ENCODE measurements at places on chromosomes 1 and 21.

GRCh38 chr21:44566403-44566802 lies 7.1 kb upstream of the KRTAP10-4 start:
- DNase-seq: no peak

GRCh38 chr1:62356257-62356835 lies 37.1 kb upstream of the KANK4 start:
- no peak for DNase-seq

- no peak for DNase-seq
Observed at GRCh38 chr1:65813956-65814355, 21.3 kb downstream of the PDE4B start.

- no peak for DNase-seq
Observed at GRCh38 chr1:216032961-216033614, 390.2 kb downstream of the USH2A start.

DNA sequence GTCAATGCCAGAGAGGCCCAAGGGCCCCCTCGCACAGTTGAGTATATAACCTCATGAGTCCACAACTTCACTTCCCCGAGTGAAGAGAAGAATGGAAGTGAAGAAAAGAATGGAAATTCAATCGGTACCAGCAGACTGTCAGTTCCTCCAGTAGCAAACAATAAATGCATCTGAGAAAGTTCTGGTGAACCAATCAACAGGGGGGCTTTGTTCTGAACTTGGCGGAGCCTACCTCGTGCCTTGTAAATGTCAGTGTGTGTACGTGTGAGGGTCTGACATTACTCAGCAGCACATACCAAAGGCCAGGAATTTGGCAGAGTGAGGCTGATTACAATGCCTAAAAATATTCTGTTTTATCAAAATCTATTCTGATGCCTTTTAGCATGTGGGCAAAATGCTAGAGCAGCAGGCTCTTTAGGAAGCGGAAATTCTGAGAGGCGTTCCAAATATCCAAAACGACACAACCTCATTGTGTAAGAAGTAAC lies 238.5 kb downstream of the LTN1 start:
- no peak for DNase-seq

- no peak for DNase-seq
Observed at GRCh38 chr21:43811262-43812105, 22.1 kb downstream of the RRP1 start.

- no peak for DNase-seq
Observed at GRCh38 chr1:209421186-209421585, 162.3 kb upstream of the CAMK1G start.

GRCh38 chr1:31679676-31680230 lies 24.1 kb downstream of the COL16A1 start:
- no peak for DNase-seq

- DNase-seq: no peak
Observed at GRCh38 chr1:67892476-67893125, 59.3 kb upstream of the GNG12 start.

- DNase-seq: no peak
Observed at GRCh38 chr1:4062041-4062440, 162.0 kb upstream of the C1orf174 start.

DNA sequence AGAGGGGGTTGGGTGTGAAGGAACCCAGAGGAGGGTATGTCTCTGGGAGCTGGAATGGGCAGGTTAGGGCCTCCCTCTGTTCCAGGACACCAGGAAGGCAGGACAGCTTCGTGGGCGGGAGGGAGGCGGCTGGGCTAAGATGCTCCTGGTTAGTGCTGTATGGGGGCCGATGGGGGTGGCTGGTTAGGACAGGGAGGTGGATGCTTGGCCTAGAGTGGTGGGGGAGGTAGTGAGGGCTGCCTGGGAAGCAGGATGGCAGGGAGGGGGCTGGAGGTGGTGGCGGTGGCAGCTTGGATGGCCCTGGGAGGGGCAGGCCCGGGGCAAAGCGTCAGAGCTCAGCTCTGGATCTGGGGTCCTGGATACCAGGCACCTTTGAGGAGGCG lies 6.2 kb upstream of the MMP23B start:
- no peak for DNase-seq

DNA sequence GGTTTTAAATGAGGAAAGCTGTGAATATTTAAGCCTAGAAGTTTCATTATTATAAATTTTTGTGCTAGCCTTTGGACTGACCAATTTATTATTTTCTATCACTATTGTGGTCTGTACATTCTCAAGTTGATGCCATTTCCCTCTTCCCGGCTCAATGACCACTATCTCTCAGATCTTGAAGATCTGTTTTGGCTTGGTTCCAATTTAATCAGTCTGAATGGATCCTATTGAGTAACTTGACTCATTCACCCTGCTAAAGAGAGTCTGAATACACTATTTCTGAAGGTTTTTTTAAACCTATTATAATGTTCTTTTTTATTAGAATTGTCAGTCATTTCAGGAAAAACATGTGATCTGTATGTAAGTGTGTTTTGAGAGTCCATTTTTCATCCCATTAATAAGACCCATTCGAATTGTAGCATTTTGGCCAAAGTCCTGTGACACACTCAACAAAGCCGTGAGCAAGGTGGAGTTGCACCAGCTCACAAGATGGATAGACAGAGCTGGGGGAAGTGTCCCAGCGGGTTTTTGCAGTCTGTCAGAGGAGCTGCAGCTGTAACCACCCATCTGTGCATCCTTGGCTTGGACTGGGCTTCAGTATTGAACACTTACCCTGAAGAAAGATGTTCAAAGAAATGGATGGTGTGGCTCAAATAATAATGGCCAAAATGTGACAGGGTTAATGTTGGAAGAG lies 145.6 kb downstream of the NFIA start:
- DNase-seq: no peak

- DNase-seq: no peak
Observed at GRCh38 chr21:29318354-29318753, 19.6 kb downstream of the BACH1 start.

DNA sequence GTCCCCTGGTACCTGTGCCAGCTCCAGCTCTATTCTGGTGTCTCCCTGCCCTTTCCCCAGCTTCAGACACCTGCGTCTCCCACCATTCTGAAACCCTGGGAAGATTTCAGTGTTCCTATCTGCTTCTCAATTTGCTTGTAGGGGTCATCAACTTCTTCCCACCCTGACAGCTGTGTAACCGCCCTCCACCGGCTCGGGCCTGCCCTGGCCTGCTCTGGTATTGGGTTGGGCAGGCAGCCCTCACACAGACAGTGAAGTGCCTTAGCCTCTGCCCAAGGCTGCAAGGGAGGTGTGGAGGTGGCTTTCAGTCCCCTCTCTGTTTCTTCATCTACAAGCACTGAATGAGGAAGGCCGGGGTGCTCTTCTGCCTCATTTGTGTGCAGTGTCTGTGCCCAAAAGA lies 97.2 kb downstream of the LAMC2 start:
- DNase-seq: no peak

GRCh38 chr1:177219554-177220458 lies 49.0 kb downstream of the BRINP2 start:
- DNase-seq: no peak

- DNase-seq: no peak
Observed at GRCh38 chr1:61273167-61273705, 190.9 kb downstream of the NFIA start.

- no peak for DNase-seq
Observed at GRCh38 chr21:44890338-44890931, 16.9 kb upstream of the PTTG1IP start.

- DNase-seq: no peak
Observed at GRCh38 chr21:45756669-45757068, 113.1 kb downstream of the PCBP3 start.

Data from activated CD4-positive, CD25-positive, alpha-beta regulatory T cell treated with anti-CD3 and anti-CD28 coated beads, Interleukin-2, amount 50 U/mL, for 16 hours (primary cell).